ENCODE measurements at places on chromosomes 7 and 10. TPM values are rescaled to one million over a fixed set of nuclear protein-coding genes. Genes with fewer than 3 reads are reported as not detected.

LHPP gene
- total RNA-seq = 19.8 TPM

PRKCQ gene
- total RNA-seq = 6.2 TPM

CTAGE4 gene
- 1.6 TPM for total RNA-seq

AVL9 gene
- total RNA-seq = 35.6 TPM

RTKN2 gene
- 12.0 TPM for total RNA-seq

ELAPOR2 gene
- total RNA-seq = 77.1 TPM

HTR7 gene
- total RNA-seq = 3.0 TPM

ADAM12 gene
- 81.5 TPM for total RNA-seq

DDIT4 gene
- 177 TPM for total RNA-seq

PAPOLB gene
- 0.94 TPM for total RNA-seq

H2BK1 gene
- total RNA-seq = not detected

DKK1 gene
- total RNA-seq = 7.8 TPM

FEZF1 gene
- 0.77 TPM for total RNA-seq

OR6B1 gene
- not detected for total RNA-seq

TEX36 gene
- 0.40 TPM for total RNA-seq

MLXIPL gene
- total RNA-seq = 0.55 TPM

LIPF gene
- total RNA-seq = not detected

DDX21 gene
- total RNA-seq = 36.9 TPM

MSS51 gene
- 3.2 TPM for total RNA-seq

CALHM1 gene
- total RNA-seq = 0.06 TPM

UFSP1 gene
- 4.2 TPM for total RNA-seq

ELN gene
- total RNA-seq = 287 TPM

SLC18A3 gene
- 5.2 TPM for total RNA-seq

PTPRZ1 gene
- 237 TPM for total RNA-seq

SOSTDC1 gene
- 22.3 TPM for total RNA-seq

MYOZ1 gene
- total RNA-seq = 4.2 TPM

UTF1 gene
- not detected for total RNA-seq

SPDYE6 gene
- not detected for total RNA-seq

VPS37D gene
- 13.6 TPM for total RNA-seq

DMBT1 gene
- total RNA-seq = 0.10 TPM

CD36 gene
- total RNA-seq = 78.1 TPM

FAM237B gene
- not detected for total RNA-seq

GHRHR gene
- 4.4 TPM for total RNA-seq

ADRA2A gene
- 6.2 TPM for total RNA-seq

EMX2 gene
- 1.9 TPM for total RNA-seq

SLC13A1 gene
- not detected for total RNA-seq

TAS2R3 gene
- 5.7 TPM for total RNA-seq

DPYSL4 gene
- 22.1 TPM for total RNA-seq

GDF2 gene
- not detected for total RNA-seq

MYL7 gene
- 0.66 TPM for total RNA-seq

GJC3 gene
- 12.6 TPM for total RNA-seq

CNTNAP2 gene
- total RNA-seq = 41.3 TPM

NODAL gene
- total RNA-seq = 2.1 TPM

PRPS1L1 gene
- total RNA-seq = not detected
